ENCODE measurements at places on chromosomes 13 and 19.

GRCh38 chr13:112657850-112658445, 31.9 kb upstream of the ATP11A start:
- no peak for DNase-seq

GRCh38 chr13:70043685-70044084, 63.9 kb upstream of the ATXN8OS start:
- DNase-seq = peak; percentile 70

- DNase-seq = no peak
These were observed 2.9 kb upstream of the PTOV1 start for GRCh38 chr19:49847731-49848696.

DNA sequence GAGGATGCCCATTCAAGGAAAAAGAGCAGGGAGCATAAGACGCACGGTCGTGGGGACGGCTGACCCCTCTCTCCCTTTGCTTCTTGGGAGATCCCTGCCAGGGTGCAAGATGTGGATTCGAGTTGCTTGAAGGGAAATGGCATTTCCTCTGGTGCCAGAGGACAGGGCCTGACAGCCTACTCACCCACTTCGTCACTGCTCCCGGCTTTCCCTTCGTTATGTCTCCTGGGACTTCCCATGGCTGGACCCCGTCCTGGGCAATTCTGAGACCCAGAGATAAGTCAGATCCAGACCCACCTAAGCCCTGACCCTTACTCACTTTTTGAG, 1.2 kb downstream of the TBC1D17 start:
- no peak for DNase-seq

GRCh38 chr13:32432856-32433255, 4.9 kb upstream of the N4BP2L1 start:
- no peak for DNase-seq

DNA sequence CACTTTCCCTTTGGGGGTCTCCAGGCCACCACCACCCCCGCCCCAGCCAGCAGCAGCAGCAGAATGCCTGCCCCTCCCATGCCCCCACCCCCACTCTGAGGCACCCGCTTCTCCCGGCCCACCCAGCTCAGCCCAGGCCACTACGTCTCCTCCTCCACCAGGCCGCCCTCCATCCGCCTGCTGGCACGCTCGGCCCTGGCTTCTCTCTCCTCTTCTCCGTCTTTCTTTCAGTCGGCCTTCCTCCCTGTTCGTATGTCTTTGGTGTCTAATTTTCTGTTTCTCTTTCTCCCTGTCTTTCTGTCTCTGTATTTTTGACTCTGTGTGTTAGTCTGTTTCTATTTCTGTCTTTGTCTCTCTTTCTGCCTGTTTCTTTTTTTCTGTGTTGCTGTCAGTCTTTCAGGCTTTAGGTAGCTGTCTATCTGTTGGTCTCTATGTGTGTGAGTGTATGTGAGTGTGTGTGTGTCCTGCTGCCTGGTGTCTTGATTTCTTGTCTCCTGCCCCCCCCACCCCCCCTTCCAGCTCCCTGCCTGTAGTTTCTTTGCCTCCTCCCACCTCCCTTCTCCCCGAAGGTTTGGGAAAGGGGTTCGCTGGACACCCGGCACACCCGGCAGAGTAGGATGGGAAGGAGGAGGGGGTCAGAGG, at the start of gene LGI4:
Gene LGI4 (minus strand): TSS at position 459 of the 642 bp plus-strand sequence. CDS start 379 bp downstream, at position 80.
- DNase-seq = no peak

DNA sequence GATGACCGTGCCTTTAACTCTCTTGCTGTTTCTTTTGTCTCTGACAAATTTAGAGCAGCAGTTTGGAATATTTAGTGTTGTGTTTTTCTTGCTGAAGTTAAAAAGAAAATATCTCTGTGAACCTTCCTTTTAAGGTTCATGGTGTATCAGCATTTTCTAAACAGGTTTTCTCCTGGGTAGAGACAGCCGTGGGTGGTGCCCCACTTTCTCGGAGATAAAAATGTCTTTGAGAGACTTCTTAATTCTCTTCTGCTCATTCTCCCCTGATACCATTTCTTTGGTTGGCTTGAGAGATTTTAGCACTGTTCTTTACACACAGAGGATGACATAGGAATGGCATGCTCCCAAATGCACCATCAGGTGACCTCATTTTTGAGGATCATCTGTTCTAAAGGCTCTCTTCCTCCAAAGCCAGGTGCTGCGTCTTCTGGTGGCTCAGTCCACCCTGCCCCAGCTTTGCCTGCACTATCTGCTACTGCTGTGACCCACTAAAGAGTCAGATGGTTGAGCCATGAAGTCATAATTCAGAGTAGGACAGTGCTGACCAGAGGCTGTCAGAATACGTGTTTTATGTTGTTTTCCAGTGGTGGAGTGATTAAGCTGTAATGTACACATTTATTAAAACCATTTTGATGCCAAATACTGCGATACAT, 90.3 kb upstream of the SLC10A2 start:
- DNase-seq = no peak

DNA sequence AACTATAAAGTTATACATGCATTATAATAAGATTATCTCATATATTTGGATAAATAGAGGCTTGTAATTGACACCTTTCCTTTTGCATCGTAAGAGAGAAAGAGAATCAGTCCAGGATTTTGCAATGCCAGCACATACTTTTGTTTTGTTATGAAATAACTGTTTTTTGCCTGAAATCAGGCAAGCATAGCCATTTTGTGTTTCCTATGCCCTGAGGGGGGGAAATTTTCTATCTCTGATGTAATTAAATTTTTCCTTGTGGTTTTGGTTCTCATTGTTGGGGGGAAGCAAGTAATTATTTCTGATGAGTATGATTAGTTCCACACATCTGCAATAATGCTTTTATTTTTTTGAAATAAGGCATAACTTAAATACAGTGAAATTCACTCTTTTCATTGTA, 229.4 kb downstream of the NDFIP2 start:
- no peak for DNase-seq

DNA sequence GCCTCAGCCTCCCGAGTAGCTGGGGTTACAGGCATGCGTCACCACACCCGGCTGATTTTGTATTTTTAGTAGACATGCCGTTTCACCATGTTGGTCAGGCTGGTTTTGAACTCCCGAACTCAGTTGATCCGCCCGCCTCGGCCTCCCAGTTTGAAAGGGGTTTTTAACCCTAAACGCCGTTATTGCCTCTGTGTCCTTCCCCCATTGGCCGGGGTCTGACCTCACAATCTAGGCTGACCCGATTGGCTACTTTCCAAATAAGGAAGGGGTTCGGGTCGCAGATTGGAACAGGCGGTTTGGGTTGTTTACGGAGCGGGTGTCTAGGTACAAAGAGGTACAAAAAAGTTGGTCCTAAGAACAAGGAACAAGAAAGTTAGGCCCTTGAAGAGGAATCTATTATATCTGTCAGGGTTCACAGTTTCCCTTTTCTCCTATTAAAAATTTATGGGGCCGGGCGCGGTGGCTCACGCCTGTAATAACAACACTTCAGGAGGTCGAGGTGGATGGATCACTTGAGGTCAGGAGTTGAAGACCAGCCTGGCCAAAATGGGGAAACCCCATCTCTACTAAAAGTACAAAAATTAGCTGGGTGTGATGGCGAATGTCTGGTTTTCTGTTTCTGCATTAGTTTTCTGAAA, 1.0 kb downstream of the ZNF253 start:
- peak; percentile 1 for DNase-seq

- no peak for DNase-seq
These were observed 369.6 kb downstream of the KCTD12 start for GRCh38 chr13:76516586-76516985.

DNA sequence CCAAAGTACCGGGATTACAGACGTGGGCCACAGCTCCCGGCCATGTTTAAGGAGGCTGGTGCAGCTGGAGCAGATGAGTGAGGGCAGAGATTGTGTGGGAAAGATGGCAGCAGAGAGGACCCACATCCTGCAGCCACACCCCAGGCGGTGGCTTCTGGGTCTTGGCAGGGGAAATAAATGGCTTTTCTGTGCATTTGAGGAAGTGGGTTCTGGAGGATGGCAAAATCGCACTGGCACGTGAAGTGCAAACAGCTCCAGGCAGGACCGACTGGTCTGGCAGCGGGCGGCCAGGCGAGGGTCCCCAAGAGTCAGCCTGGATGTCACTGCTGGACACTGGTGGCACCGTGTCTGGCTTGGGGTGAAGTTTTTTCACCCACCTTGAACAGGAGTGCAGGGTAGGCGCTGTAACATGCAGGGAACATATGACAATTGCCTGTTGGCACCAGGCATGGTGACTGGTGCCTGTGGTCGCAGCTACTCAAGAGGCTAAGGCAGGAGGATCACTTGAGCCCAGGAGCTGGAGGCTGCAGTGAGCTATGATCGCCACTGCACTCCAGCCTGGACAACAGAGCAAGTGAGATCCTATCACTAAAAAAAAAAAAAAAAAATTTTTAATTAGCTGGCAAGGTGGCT, 8.4 kb downstream of the B3GNT3 start:
- DNase-seq = no peak

- DNase-seq = no peak
These were observed 1.3 kb upstream of the TEKTIP1 start for GRCh38 chr19:3537438-3538240.

- DNase-seq = no peak
These were observed 12.7 kb upstream of the DPY19L3 start for GRCh38 chr19:32392901-32393300.

DNA sequence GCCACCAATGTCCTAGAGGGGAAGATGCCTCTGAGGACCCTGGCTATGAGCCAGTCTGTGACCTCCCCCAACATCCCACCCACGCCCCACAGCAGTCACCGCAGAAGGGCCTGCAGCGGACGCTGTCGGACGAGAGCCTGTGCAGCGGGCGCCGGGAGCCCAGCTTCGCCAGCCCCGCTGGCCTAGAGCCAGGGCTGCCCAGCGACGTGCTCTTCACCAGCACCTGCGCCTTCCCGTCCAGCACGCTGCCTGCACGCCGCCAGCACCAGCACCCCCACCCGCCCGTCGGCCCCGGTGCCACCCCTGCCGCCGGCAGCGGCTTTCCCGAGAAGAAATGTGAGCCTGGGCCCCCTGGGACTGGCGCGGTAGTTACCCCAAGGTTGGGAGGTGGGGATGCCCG, 30.6 kb downstream of the DPF1 start:
- DNase-seq = no peak

- peak; percentile 89 for DNase-seq
These were observed 8.4 kb downstream of the F2RL3 start for GRCh38 chr19:16897029-16897855.

- DNase-seq = no peak
These were observed 7.4 kb upstream of the IL4I1 start for GRCh38 chr19:49904136-49904535.

DNA sequence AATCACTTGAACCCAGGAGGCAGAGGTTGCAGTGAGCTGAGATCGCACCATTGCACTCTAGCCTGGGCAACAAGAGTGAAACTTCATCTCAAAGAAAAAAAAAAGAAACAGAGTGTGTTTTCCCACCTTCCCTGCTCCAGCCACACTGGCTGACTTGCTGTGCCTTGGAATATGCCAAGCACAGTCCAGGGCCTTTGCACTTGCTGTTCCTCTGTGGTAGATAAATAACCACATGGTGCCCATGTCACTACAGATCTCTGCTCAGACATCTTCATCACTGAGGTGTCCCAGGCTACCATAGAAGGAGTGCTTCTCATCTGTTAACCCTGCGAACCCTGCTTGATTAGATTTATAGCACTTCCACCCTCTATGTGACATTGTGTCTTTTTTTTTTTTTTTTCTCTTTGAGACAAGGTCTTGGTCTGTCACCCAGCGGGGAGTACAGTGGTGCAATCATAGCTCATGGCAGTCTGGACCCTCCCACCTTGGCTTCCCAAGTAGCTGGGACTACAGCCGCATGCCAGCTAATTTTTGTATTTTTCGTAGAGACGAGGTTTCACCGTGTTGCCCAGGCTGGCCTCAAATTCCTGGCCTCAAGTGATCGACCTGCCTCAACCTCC, 10.4 kb downstream of the SMARCA4 start:
- no peak for DNase-seq

- no peak for DNase-seq
These were observed 29.8 kb downstream of the DPF1 start for GRCh38 chr19:38194061-38194701.

DNA sequence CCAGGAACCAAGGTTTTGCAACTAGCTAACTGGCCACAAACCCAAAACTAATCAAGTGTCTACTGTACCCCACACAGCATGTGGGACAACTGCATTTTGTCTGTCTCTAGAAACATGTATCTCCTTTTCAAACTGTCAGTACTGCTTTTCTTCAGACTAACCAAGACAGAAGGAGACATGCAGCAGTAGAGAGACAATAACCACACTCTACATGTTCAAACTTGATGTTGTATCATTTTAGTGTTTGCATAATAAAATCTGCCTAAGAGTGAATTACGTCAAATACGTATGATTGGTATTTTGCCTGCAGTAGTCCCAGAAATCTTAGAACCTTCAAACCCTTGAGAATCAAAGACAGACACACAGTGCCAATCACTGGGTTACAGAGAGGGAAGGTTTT, 22.0 kb upstream of the FREM2 start:
- no peak for DNase-seq

DNA sequence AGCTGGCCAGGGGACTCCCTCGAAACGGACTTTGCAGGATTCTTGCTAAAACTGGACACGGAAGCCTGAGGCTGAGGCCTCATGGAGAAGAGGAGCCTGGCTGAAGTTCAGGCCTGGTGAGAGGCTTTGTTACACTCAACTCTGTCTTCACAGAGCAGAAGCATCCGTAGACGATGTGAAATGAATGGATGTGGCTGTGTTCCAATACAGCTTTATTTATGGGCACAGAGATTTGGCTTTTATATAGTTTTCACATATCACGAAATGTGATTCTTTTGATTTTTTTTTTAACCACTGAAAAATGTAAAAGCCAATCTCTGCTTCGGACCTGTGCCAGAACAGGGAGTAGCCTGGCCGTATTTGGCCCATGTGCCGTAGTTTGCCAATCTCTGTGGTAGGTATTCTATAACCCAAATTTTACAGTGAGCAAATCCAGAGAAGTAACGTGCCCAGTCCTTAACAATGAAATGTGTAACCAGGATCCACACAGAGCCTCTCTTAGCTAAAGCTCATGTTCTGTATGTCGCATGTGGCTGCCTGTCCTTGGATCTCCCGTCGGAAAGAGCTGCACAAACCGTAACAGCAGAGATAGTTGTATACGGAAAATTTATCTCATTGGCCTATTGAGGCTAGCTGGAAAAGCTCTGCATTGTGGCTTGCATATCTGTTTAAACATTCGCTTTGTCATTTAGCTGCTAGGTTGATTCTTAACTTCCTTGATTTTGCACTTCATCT, 171.6 kb upstream of the RNF113B start:
- no peak for DNase-seq

DNA sequence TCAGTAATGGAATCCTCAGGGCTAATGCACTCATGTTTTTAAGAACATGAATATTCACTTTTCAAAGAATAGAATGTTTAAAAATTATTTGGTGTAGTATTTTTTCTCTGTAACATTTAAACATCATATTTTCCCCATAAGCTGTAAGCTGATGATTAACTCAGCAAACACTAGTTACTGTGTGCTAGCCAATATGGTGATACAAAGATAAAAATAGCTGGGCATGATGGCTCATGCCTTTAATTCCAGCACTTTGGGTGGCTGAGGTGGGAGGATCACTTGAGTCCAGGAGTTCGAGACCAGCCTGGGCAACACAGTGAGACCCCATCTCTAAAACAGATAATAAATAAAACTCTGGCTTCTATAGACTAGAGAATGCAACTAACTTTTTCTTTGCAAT, 13.2 kb downstream of the RNF17 start:
- DNase-seq = no peak
